H9 (cell line): ENCODE measurements at places on chromosomes 1 and 21. TPM values are rescaled to one million over a fixed set of nuclear protein-coding genes. Genes with fewer than 3 reads are reported as not detected.
A peak's percentile ranks its signal among the peaks of the same experiment; 100 is the strongest.

DNA sequence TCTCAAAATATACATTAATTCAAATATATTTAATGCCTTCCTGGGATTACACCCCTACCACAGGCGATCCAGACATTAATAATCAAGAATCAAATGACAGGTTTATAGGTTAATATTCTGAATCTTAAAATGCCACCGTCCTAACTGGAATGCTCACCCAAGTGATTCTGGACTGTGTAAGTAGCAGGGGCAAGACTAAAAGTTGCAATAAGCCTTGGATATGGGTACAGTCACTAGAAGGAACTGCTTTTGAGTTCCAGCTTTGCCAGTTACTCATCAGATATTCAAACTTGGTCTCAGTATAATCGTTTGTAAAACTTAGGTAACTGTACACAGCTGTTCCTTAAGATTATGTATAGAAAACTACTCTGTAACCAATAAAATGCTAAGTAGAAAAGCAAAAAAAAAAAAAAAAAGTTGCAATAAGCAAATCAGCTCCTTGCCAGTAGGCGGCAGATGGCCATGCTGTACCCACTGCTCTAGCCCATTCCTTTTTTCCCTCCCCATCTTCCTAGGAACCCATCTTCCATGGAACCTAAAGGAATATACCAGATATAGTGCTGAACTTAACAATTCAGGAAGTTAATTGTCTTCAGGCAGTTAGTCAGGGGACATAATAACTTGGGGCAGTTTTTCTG lies 10.5 kb downstream of the RO60 start:
- DNase-seq, result peak; percentile 46
- no peaks in the 10 kb centered on the region for H3K27me3 ChIP-seq
- H3K4me1 ChIP-seq, result no peaks in the 10 kb centered on the region; the same call in 1 of the 2 replicates
- H3K36me3 ChIP-seq, result peaks cover 6% of the 10 kb centered on the region; the same call in 2 of the 3 replicates
- no peak overlapping the region for H3K4me3 ChIP-seq

DNA sequence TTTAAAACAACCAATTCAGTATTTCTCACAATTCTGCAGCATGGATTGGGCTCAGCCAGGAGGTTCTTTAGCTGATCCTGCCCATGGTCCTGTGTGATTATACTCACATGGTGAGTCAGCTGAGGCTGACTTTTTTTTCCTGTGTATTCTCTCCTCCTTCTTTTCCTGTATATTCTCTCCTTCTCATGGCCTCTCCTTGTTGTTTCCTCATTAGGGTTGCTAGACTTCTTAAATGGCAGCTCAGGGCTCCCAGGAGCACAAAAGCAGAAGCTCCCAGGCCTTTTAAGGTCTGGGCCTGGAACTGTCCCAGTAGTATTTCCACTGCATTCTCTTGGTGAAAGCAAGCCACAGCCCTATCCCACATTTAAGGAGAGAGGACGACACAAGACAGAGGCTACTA lies 26.8 kb downstream of the VANGL1 start:
- no peak for DNase-seq
- H3K27ac ChIP-seq, result no peak overlapping the region
- peaks cover 35% of the 10 kb centered on the region for H3K36me3 ChIP-seq
- no peak overlapping the region for H3K4me3 ChIP-seq

GRCh38 chr1:215590779-215591491 lies 23.8 kb downstream of the KCTD3 start:
- H3K27ac ChIP-seq, result no peak overlapping the region
- H3K27me3 ChIP-seq, result no peaks in the 10 kb centered on the region
- peaks cover 15% of the 10 kb centered on the region for H3K36me3 ChIP-seq
- no peak overlapping the region for H3K4me3 ChIP-seq
- DNase-seq, result no peak

The NTPCR gene
- 87.4 and 92.3 TPM in 2 replicates for total RNA-seq

- no peaks in the 10 kb centered on the region for H3K27me3 ChIP-seq
- DNase-seq, result peak; percentile 85
- H3K4me1 ChIP-seq, result no peaks in the 10 kb centered on the region
- no peak overlapping the region for H3K4me3 ChIP-seq
- no peaks in the 10 kb centered on the region for H3K36me3 ChIP-seq
Observed at GRCh38 chr1:175757381-175758015, 14.1 kb upstream of the TNR start.

DNA sequence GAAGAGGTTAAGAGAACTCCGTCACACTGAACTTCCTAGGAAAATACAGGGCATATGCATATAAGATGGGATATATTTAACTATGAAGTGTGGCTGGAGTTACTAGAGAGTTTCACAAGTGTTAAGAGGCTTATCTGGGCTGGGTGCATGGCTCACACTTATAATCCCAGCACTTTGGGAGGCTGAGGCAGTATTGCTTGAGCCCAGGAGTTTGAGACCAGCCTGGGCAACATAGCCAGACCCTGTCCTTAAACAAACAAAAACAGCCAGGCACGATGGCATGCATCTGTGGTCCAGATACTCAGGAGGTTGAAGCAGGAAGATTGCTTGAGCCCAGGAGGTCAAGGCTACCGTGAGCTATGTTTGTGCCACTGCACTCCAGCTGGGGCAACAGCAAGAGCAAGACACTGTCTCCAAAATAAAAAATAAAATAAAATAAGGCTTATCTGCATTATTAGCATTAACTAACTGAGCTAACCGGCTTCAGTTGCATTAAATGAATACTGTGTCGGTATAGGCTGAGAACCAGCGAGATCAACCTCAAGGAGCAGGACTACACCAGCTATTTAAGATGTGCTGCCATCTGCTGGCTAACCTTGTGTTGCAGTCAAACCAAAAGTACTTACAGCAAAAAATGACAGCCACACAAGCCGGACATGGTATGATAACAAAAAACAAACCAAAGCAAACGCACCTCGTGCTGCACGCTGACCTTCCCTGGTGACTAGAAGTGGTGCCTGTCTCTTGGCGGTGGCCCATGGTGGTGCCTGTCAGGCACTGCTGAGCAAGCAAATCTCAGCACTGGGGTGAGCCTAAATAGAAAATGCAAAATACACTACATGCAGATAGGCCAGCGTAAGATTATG lies 19.7 kb upstream of the RBBP5 start:
- no peak overlapping the region; the same call in 2 of the 3 replicates for H3K4me3 ChIP-seq
- H3K27ac ChIP-seq, result no peak overlapping the region
- no peaks in the 10 kb centered on the region for H3K27me3 ChIP-seq
- peaks cover 5% of the 10 kb centered on the region; the same call in 1 of the 2 replicates for H3K4me1 ChIP-seq
- peaks cover 24% of the 10 kb centered on the region for H3K36me3 ChIP-seq
- peak; percentile 78 for DNase-seq

The CATSPERE gene
- total RNA-seq, result 0.31 and 0.55 TPM in 2 replicates
